ENCODE measurements at places on chromosomes 3 and 15.

DNA sequence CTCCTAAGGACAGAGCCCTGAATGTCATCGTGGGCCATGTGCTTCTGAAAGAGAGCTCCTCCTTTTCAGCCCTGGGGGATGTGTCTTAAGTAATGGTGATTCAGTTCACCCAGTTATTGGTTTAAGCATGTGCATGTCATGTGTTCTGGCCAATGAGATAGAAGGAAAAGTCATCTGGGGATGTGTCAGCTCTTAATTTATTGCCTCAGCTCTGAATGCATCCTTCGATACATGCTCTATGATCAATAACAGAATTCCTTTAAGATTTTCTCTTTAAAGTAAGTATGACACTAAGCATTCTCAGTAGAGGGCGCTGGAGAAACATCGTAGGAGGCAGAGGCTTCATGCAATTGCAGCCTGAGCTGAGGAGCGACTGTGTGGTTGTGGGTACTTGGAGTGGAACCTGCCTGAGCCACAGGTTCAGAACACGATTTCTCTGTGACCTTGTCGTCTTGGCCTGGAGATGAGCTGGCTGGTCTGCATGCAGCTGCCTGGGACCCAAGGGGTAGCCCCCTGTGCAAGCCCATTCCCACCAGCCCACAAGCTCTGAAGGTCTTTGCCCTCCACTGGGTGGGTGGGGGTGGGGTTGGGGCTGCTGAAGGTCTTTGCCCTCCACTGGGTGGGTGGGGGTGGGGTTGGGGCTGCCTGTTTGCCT is 69.5 kb downstream of the C3orf38 start:
- DNase-seq = no peak

GRCh38 chr3:36895496-36896409 is 49.1 kb downstream of the TRANK1 start:
- DNase-seq = no peak

DNA sequence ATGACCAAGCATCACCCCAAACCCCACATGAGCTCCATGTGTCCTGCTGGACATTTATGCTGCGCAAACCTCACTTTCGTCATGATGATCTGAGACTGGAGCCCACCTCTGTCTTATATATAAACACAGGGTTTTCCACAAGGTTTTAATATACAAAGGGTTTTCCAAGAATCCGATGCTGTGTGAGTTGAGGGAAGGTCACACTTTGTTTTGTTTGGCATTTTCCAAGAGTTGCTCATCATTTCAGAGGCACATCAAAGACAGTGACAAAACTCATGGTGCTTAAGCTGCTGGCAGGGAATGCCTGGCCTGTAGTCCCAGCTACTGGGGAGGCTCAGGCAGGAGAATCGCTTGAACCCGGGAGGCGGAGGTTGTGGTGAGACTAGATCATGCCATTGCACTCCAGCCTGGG is 20.0 kb downstream of the EFCC1 start:
- no peak for DNase-seq

DNA sequence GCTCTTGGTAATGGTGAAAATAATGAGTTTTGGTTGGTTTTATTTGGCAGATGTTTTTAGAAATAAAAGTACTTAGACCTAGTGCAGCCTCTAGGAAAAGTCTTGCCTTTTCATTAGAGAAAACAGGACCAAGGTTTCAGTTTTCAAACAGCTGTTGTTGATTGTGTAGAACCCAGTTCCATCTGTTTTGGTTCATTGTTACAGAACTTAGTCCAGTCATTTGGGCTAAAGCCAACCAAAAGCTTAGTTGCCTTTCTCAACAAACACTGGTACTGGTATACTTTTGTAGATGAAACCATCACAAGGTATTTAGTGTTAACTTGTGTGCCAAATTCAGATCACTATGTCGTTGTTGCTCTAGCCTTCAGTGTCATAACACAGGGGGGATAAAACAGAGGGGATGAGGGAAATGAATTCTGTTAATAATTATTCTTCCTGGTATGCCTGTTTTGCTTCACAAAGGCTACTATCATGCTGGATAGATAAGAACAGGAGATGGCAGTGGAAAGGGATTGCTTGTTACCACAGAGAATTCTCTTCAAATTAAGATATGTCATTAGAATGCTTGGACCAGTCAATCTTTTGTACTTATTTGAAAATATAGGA is 12.6 kb upstream of the APH1B start:
- DNase-seq = no peak

DNA sequence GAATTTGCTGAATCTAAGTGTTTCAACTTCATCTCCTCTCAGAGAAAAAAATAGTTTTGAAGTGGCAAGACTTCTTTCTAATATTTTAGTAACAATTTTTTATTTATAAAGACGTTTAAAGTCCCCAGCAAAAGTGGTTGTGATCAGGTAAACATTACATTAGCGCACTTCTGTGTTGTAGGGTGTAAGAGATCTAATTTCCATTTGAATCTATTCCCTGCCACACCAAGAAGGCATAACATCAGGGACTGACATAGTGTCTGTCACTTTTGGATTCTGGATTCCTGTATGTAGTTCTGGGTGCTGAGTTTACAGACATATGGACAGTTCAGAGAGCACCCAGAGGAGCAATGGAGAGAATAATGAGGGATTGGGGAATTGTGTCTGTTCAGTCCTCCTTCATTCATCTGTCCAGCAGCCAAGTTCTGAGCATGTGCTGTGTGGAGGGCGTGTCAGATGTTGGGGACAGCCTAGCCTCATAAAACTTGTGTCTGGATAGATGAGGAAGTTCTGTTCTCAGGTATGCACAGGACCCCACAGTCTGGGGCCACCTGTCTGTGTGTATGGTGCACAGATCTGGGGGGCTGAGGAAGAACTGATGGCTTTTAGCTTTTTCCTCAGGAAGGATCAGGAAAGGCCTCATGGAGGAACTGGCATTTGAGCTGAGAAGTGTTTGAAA is 65.6 kb downstream of the MAP2K5 start:
- DNase-seq = no peak

- no peak for DNase-seq
Observed at GRCh38 chr15:33737687-33738601, 230.4 kb upstream of the CHRM5 start.

- DNase-seq = no peak
Observed at GRCh38 chr15:90829942-90830440, 38.4 kb upstream of the FURIN start.

GRCh38 chr3:174035328-174035886 is 637.9 kb downstream of the NLGN1 start:
- DNase-seq = no peak

- DNase-seq = no peak
Observed at GRCh38 chr3:189496375-189497138, 134.6 kb upstream of the TP63 start.
